Retina (tissue), 1 donor: ENCODE measurements at places on chromosomes 3 and 15.

- DNase-seq = no peak
These were observed 3.4 kb downstream of the ANKRD28 start for GRCh38 chr3:15794303-15794771.

GRCh38 chr3:49725906-49726681 lies 2.3 kb upstream of the GMPPB start:
- DNase-seq = no peak

DNA sequence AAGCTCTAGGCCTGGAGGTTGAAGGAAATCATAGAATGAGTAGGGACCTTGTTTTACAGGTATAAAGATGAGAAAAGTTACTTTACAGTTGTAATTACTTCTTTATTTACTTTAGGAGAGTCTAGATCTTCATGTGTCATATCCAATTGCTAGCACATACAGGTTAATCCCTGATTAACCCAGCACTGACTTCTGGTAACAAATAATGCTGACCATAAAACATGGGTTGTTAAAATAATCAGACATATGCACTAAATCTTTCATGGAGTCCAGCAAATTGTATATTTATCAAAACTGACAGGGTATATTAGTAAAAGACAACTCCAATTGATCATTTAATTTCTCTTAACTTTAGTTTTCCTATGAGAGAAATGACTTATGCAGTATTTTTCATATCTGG lies 245.2 kb downstream of the NFKBIZ start:
- DNase-seq = no peak

GRCh38 chr3:14391033-14391432 lies 11.4 kb upstream of the SLC6A6 start:
- DNase-seq = no peak

DNA sequence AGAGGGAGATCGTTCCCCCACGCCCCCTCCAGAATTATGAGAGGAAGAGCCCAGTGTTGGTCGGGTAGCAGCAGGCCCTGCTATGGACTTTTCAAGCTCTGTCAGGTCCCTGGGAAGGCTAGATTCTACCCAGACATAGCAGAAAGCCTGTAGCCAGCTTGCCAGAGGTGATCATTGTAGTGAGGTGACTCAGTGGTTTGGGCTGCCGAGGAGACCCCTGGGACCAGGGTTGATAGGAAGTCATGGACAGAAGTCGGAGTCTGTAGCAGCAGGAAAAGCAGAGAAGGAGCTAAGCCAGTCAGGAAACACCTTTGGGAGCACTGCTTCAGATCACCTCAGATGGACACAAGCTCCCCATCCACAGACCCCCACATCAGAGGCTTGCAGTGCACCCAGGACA lies 67.7 kb downstream of the CCNL1 start:
- no peak for DNase-seq
